ENCODE measurements at places on chromosomes 4 and X. TPM values are rescaled to one million over a fixed set of nuclear protein-coding genes. Genes with fewer than 3 reads are reported as not detected.

DNA sequence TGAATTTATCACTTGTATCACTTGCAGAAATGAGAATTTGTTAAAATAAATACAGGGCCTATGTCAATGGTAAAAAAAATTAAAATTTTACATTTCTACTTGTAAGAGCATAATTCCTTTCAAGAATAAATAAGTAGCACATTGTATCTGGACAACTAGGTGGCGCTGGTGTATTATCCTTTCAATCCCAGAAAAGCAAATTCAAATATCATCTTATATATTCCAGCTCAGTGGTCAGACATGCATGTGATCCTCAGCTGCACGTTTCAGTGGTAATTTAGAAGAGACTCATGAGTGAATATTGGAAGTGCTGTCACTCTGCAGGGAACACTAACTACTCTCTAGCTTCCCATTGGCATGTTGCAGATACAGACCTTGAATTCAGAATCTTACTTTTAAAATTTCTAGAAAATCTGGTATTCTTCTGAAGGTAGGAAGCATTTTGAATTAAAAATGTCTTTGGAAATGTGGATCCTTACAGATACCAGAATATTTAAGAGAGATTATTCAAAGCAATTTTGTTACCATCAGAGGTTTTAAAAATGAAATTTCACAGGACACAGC is 1414.7 kb upstream of the TENM3 start:
- H3K27me3 ChIP-seq, result no peaks in the 10 kb centered on the region
- no peak overlapping the region for H3K27ac ChIP-seq
- no peaks in the 10 kb centered on the region for H3K36me3 ChIP-seq
- no peaks in the 10 kb centered on the region for H3K4me1 ChIP-seq

DNA sequence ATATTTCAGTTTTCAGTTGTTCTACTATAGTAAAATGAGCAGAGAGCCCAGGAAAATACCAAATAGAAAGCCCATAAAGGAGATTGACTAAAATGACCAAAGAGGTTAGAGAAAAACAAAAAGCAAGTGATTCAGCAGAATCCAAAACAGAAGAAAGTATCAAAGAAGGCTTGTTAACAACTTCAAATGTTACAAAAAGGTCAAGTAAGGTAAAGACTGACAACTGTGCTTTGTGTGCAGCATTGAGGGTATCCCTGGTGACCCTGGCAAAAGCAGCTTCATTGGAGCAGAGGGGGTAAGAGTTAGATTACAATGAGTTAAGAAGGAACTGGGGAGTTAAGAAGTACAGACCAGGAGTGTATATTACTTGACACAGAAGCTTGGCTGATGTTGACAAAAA is 317.9 kb downstream of the OPHN1 start:
- no peaks in the 10 kb centered on the region for H3K27me3 ChIP-seq
- peak; percentile 5 for DNase-seq
- peak overlapping the region; percentile 11 for H3K27ac ChIP-seq

GPR143 gene
- not detected for total RNA-seq

CTAG1A gene
- not detected for total RNA-seq
